HuH-7 (cell line): ENCODE measurements at places on chromosomes 6 and 20.

DNA sequence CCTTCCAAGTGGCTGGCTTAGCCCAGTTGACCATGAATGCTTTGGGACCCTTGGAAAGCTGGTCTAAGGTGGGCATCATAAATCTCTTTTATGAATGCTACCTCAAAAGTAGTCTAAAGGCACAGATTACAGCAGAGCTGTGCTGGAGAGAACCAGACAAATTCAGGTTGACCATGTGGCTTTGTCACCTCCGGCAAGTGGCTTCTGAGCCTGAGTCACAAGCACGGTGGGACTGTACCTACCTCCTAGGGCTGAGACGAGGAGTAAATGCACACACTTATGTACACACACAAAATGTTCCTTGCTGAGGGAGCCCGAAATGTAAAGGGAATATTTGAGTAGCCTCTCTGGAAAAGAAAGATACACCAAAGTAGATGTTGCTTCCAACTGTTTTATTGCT, 155.9 kb downstream of the NFATC2 start:
- no peak for DNase-seq

GRCh38 chr6:100229512-100229911, 235.2 kb downstream of the SIM1 start:
- DNase-seq: no peak

DNA sequence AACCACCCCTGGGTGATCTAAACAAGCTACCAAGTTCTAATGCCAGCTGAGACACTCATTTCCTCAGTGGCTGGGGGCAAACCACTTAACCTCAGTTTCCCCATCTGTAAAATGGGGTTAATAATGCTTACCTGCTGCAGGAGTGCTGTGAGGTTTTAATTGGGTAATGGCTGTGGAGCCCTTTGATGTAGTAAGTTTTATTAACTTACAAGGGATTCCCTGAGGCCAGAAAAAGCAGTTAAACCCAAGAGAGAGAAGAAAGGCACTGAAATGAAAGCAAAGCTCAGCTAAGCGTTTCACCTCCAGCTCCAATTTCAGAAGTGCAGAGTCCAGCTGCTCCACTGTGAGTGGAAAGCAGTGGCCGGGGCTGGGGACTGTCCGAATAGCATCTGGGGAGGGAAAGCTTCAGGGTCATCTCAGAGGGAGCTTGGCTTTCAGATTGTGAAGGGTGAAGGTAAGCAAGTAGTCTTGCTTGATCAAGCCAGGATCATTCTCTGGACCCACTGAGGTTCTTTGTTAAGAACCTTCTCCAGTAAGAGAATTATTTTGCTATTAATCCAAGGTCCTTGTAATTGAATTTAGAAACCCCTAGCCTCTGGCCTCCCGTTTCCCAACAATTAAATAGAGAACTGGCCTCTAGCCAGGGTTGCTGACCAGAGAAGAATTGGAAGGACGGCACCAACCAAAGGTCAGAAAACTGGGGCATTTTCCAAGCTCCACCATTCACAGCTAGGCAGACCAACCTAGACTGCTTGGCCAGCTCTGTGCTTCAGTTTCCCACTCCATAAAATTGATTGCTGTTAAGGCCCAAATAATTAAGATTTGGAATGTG, 20.9 kb upstream of the TCP11 start:
- DNase-seq: no peak

GRCh38 chr6:160055813-160056212, 65.8 kb upstream of the SLC22A1 start:
- DNase-seq: no peak

DNA sequence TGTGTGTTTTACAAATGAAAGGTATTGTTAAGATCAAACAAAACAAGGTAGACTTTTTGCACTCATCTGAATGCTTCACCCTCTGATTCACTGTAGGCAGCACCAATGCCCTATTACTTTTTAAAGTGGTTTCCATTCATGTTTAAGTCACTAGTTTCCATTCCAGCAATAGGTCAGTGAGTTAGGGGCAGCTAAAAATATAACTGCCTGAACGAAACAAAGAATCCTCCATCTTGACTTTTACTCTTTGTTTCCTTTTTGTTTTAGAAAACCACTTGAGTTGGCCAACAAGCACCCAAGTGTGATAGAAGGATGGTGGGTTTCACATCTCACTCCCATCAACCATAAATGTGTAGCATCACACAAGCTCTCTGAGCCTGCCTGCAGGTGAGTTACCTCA, 25.5 kb downstream of the CLIC5 start:
- no peak for DNase-seq

DNA sequence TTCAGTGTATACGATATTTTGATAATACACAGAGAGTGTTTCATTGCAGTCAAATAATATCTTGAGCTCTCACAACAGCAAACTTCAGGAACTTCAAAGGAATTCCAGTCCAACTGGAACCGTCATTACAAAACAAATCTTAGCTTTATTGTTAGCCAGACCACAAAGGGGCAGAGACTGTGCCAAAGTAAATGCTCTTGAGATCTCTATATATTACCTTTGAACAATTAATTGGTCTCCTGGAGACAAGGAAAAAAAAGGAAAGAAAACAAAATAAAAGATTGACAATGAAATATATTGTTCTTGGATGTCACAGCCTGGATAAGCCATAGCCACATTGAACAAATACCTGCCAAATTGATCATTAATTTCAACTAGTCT, 70.0 kb downstream of the FOXC1 start:
- DNase-seq: no peak

- peak; percentile 48 for DNase-seq
Measured at GRCh38 chr6:109039795-109040194, 54.9 kb downstream of the SESN1 start.
